ENCODE measurements at places on chromosomes 5 and 9. TPM values are rescaled to one million over a fixed set of nuclear protein-coding genes. Genes with fewer than 3 reads are reported as not detected.

- H3K36me3 ChIP-seq = no peaks in the 10 kb centered on the region
- H3K4me1 ChIP-seq = peaks cover 56% of the 10 kb centered on the region
- H3K27me3 ChIP-seq = no peaks in the 10 kb centered on the region
- peak overlapping the region; percentile 27 for H3K27ac ChIP-seq
- no peak for DNase-seq
Observed at GRCh38 chr5:124725040-124725434, 21.4 kb downstream of the ZNF608 start.

- no peaks in the 10 kb centered on the region for H3K4me1 ChIP-seq
- H3K27me3 ChIP-seq = no peaks in the 10 kb centered on the region
- no peaks in the 10 kb centered on the region for H3K36me3 ChIP-seq
- H3K27ac ChIP-seq = no peak overlapping the region
- H3K4me3 ChIP-seq = no peak overlapping the region
- DNase-seq = no peak
Observed at GRCh38 chr5:11075035-11075805, 314.2 kb upstream of the DAP start.

- H3K27ac ChIP-seq = no peak overlapping the region
- no peak for DNase-seq
- no peaks in the 10 kb centered on the region for H3K4me1 ChIP-seq
- no peaks in the 10 kb centered on the region for H3K36me3 ChIP-seq
- H3K27me3 ChIP-seq = no peaks in the 10 kb centered on the region
Observed at GRCh38 chr9:89425921-89426383, 72.0 kb downstream of the SEMA4D start.

DNA sequence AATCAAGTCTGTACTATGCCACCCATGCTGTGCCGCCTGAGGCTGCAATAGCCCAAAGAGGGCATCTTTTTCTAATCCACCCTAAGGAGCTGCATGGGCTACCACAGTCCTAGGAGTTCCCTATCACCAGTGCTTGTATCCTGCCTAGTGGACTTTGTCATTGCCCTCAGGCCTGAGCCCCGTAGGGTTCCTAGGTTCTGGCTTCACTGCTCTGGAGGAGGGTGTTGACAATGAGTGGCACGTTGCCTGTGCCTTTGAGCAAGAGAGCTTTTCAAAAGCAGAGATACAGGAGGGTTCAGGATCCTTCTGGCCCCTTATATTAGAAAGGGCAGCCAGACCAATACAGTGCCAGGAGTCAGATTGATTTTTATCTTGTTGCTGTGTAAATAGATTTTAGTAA is 93.0 kb downstream of the PRDM6 start:
- H3K27ac ChIP-seq = no peak overlapping the region
- H3K27me3 ChIP-seq = no peaks in the 10 kb centered on the region
- peaks cover 37% of the 10 kb centered on the region for H3K4me1 ChIP-seq
- peak; percentile 33 for DNase-seq

GRCh38 chr5:141508440-141508797 is 19.5 kb downstream of the PCDHGC5 start:
- H3K27me3 ChIP-seq = no peaks in the 10 kb centered on the region
- peak overlapping the region; percentile 8 for H3K4me3 ChIP-seq
- no peaks in the 10 kb centered on the region for H3K36me3 ChIP-seq
- H3K27ac ChIP-seq = peak overlapping the region; percentile 61

The WWC1 gene
- total RNA-seq = 8.6 TPM

GRCh38 chr5:55568654-55569512 is 34.1 kb upstream of the PLPP1 start:
- H3K4me3 ChIP-seq = no peak overlapping the region
- H3K27ac ChIP-seq = no peak overlapping the region
- peaks cover 4% of the 10 kb centered on the region for H3K4me1 ChIP-seq
- DNase-seq = no peak
- no peaks in the 10 kb centered on the region for H3K27me3 ChIP-seq

- H3K27ac ChIP-seq = no peak overlapping the region
- peaks cover 12% of the 10 kb centered on the region for H3K4me1 ChIP-seq
- no peak overlapping the region for H3K4me3 ChIP-seq
- no peaks in the 10 kb centered on the region for H3K27me3 ChIP-seq
- DNase-seq = peak; percentile 62
Observed at GRCh38 chr9:18238752-18239447, 235.1 kb upstream of the ADAMTSL1 start.

- no peak overlapping the region for H3K27ac ChIP-seq
- H3K4me3 ChIP-seq = peak overlapping the region; percentile 97
- DNase-seq = no peak
- H3K4me1 ChIP-seq = peaks cover 10% of the 10 kb centered on the region
- peaks cover 3% of the 10 kb centered on the region for H3K36me3 ChIP-seq
Observed at GRCh38 chr5:154444556-154445421, 1.0 kb upstream of the SAP30L start.

DNA sequence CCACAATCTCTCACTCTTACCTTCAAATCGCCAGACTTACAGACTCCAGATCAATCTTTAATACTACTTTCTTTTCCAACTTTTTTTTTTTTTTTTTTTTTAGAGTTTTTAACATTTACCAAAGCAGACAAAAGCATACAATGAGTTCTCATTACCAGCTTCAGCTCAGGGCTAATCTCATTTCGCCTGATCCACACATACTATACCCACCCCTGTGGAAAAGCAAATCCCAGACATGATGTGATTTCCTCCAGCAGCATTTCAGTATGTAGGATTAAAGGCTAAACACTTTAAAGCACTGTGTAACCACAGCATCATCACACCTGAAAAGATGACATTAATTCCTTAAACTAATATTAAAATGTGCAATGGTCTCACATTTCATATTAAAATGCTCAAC is 138.8 kb upstream of the RETREG1 start:
- H3K36me3 ChIP-seq = peaks cover 2% of the 10 kb centered on the region
- DNase-seq = no peak
- no peak overlapping the region for H3K4me3 ChIP-seq
- no peak overlapping the region for H3K27ac ChIP-seq
- no peaks in the 10 kb centered on the region for H3K4me1 ChIP-seq

DNA sequence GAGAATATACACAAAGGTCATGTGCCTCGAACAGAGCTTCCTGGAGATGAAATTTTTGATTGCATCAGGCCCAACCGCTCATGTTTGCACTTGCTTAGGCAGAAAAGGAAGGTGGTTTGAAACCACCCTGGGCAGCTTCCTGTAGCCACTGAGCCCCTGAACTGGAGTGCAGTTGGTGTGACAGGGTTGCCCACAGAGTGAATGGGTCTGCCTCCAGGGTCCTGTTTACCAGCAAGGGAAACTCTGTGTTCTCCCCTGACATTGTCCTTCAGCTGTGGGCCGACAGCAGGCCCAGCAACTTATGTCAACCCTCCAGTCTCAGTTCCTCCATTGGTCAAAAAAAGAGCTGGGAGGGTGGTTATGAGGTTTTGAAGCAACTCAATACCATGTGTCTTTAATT is 289.6 kb downstream of the KIF4B start:
- H3K4me1 ChIP-seq = peaks cover 4% of the 10 kb centered on the region
- no peaks in the 10 kb centered on the region for H3K36me3 ChIP-seq
- no peak overlapping the region for H3K27ac ChIP-seq

Measured in cardiac muscle cell (in vitro differentiated cells and primary cell).